ENCODE measurements at places on chromosomes 5 and 9. TPM values are rescaled to one million over a fixed set of nuclear protein-coding genes. Genes with fewer than 3 reads are reported as not detected.

The C5orf47 gene
- not detected for total RNA-seq

The EIF4E1B gene
- total RNA-seq: not detected

The PLAC8L1 gene
- total RNA-seq: not detected

DNA sequence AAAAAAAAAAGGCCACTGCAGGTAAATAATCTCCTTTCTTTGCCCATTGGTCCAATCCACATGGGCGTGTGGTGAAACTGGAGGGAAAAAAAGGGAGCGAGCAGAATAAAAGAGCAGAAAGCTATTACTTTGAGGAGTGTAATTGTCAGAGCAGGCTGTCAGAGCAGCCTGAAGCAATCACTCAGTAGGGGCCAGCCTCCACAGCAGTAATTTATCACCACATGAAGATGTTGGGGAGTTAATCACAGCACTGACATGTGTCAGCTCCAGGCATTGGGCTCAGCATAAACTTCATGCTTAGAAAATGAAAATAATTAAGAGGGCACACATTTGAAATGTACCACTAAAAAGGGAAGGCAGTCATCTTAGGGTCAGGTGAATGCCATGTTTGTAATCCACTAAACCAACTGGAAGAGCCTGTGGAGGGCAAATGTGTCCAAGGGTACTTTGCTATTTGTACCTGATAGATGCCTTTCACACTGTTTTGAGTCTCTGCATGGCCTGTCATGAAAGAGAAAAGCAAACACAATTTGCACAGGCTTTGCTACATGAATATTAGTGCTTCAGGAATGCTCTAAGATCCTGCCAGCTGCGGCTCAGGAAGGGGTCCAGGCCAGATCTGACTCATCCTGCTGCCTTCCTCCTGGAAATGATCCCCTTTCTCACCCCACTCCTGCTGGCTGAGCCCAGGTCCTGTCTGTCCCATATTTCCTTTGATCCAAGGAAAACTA is 2.9 kb upstream of the PTGER4 start:
- peak overlapping the region; percentile 76 for H3K27ac ChIP-seq
- H3K4me1 ChIP-seq: peaks cover 10% of the 10 kb centered on the region
- H3K4me3 ChIP-seq: peak overlapping the region; percentile 88
- H3K27me3 ChIP-seq: peaks cover 8% of the 10 kb centered on the region
- DNase-seq: no peak

- no peaks in the 10 kb centered on the region for H3K27me3 ChIP-seq
- H3K36me3 ChIP-seq: no peaks in the 10 kb centered on the region
- H3K4me1 ChIP-seq: peaks cover 13% of the 10 kb centered on the region
- DNase-seq: no peak
Measured at GRCh38 chr5:33737284-33737683, 154.5 kb downstream of the ADAMTS12 start.

DNA sequence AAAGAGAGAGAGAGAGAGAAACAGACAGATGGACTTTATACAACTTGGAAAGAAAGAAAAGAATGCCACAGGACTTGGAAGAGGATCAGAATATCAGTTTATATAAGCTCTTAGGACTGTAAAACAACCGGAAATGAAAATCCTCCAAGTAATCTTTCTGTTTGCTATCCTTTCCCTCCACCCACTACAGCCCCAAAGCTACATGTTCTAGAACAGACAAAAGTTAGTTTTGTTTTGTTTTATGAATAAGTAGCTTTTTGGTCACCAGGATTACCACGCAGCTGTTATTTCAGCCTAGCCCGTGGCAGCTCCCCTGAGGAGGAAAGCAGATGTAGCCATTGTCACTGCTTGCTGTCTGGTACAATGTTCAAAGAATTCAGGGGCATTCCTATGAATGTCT is 66.6 kb downstream of the SH3TC2 start:
- H3K4me1 ChIP-seq: peaks cover 4% of the 10 kb centered on the region
- no peak overlapping the region for H3K4me3 ChIP-seq
- H3K27me3 ChIP-seq: no peaks in the 10 kb centered on the region
- no peak overlapping the region for H3K27ac ChIP-seq

DNA sequence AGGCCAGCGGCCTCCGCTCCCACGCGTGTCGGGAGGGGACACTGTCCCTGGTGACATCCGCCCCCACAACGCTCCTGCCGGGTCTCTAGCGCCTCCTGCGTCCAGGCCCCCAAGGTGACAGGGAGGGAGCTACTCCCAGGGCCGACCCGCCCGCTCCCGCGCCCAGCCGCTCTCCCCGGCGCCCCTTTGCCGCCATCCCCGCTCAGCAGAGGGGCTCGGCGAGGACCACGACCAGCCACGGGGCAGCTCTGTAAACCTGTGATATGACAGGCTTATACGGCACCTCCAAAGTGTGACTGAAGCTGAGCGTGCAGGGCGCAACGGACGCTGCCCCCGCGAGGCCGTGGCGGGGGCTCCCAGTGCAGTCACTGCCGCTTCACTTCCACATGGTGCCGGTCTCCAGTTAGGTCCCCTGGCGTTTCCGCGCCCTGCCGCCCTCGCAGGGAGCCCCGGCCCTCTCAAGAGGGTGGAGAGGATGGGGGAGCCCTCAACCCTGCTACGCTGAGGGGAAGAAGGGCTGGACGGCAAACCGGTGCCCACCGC is 978 bp upstream of the ADCY2 start:
- no peak overlapping the region for H3K4me3 ChIP-seq
- no peak overlapping the region for H3K27ac ChIP-seq
- no peaks in the 10 kb centered on the region for H3K4me1 ChIP-seq
- H3K36me3 ChIP-seq: no peaks in the 10 kb centered on the region
- DNase-seq: no peak

DNA sequence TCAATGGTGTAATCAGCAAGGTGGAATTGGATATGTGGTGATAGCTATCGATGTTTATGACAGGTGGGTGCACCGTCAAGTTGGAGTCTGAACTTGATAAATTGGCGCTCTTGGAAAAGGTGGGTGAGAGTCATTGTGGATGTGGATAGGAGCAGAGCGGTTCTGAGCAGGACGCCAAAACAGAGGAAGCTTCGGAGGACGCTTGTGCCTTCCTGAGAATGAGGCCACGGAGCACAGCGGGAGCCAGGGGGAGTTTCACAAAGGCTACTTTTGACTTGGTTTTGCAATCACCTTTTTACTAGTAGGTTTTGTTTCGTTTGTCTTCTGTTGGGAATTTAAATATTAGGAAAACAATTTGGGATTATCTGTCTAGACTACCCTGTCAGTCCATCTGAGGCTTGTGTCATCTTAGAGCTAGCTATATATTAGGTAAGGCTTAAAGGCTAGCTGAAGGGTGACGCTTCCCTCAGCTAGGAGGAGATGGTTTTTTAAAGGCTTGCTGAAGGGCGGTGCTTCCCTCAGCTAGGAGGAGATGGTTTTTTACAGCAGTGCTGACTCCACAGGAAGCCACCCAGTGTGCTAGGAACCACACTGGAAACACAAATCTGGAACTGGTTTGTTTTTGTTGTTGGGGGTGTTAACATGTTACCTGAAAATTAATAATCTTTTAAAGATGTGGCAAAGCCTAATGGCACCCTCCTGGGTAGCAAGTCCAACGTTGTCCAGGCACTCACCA is 142.4 kb upstream of the IRX4 start:
- no peak overlapping the region for H3K27ac ChIP-seq
- DNase-seq: no peak
- H3K4me3 ChIP-seq: no peak overlapping the region
- H3K4me1 ChIP-seq: no peaks in the 10 kb centered on the region
- H3K36me3 ChIP-seq: no peaks in the 10 kb centered on the region

DNA sequence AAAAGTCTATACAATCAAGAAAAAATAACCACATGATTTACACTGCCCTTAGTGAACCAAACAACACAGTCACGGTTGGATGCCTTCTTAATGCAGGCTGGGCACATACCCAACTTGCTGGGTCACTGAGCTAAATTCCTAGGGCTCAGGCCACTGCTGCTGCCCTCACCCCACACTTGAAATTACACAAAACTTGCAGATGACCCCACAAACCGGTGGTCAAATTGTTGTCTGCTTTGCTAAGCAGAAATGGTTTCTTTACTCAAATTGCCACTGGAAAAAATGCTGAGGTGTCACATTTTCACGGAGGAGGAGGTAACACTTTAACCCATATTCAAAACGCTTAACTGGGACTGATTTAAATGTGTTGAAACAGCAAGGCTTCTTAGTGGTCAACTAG is 62.4 kb downstream of the HMHB1 start:
- DNase-seq: no peak
- no peak overlapping the region for H3K27ac ChIP-seq
- H3K27me3 ChIP-seq: no peaks in the 10 kb centered on the region
- no peaks in the 10 kb centered on the region for H3K4me1 ChIP-seq
- no peaks in the 10 kb centered on the region for H3K36me3 ChIP-seq

DNA sequence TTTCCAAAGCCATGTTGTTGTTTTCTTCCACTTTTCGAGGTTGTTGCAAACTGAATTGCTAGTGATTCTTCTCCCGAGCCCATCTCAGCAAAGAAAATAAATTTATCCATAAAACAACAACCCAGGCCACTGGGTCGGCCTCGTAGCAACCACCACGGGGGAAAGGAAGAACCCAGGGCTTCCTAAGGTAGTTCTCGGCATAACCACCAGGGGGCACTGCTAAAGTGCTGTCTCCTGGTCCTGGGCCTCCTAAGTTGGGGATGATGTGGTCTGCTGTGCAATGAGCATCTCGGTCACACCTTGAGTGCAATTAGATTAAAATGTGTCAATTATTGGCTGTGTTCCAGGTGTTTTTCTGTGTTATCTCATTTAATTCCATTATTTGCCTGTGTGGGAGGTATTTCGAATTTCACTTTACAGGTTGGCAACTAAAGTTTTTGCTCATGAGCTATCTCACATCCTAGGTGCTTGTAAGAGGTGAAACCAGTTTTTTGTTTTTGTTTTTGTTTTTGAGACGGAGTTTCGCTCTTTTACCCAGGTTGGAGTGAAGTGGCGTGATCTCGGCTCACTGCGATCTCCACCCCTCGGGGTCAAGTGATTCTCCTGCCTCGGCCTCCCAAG is 102.8 kb upstream of the DAP start:
- H3K27ac ChIP-seq: no peak overlapping the region
- no peaks in the 10 kb centered on the region for H3K36me3 ChIP-seq
- H3K4me3 ChIP-seq: no peak overlapping the region
- no peak for DNase-seq
- H3K4me1 ChIP-seq: no peaks in the 10 kb centered on the region

GRCh38 chr5:93017849-93018248 is 563.2 kb downstream of the NR2F1-AS1 start:
- H3K27ac ChIP-seq: no peak overlapping the region
- no peak for DNase-seq
- no peaks in the 10 kb centered on the region for H3K36me3 ChIP-seq
- H3K4me3 ChIP-seq: no peak overlapping the region
- H3K4me1 ChIP-seq: no peaks in the 10 kb centered on the region

DNA sequence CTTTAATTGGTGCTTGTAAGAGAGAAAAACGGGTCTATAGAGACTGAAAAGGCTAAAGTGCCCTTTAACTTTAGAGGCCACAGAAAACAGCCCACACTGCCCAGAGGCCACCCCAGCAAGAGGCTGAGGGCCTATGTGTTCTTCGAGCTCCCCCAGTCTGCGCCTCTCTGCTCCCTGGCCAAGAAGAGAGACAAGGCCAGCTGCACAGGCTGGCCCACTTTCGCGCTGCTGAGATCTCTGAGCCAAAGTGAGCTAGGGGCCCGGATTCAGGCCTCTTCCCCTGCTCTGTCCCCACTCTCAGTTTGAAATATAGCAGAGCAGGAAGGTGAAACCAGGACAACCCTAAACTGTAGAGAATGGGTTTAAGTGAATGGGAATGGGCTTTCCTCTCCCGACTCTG is 132.0 kb upstream of the TRIM32 start:
- no peaks in the 10 kb centered on the region for H3K27me3 ChIP-seq
- H3K4me1 ChIP-seq: peaks cover under 1% of the 10 kb centered on the region
- no peak for DNase-seq
- H3K4me3 ChIP-seq: no peak overlapping the region

Data from upper lobe of right lung (tissue), 1 donor.